Caco-2 (cell line): ENCODE measurements at places on chromosomes 2 and 18.

GRCh38 chr2:84832772-84833461, 48.0 kb downstream of the TRABD2A start:
- DNase-seq = no peak

GRCh38 chr2:226943862-226944620, 108.2 kb downstream of the RHBDD1 start:
- DNase-seq = no peak

GRCh38 chr2:234597576-234597861, 100.6 kb upstream of the ARL4C start:
- no peak for DNase-seq

DNA sequence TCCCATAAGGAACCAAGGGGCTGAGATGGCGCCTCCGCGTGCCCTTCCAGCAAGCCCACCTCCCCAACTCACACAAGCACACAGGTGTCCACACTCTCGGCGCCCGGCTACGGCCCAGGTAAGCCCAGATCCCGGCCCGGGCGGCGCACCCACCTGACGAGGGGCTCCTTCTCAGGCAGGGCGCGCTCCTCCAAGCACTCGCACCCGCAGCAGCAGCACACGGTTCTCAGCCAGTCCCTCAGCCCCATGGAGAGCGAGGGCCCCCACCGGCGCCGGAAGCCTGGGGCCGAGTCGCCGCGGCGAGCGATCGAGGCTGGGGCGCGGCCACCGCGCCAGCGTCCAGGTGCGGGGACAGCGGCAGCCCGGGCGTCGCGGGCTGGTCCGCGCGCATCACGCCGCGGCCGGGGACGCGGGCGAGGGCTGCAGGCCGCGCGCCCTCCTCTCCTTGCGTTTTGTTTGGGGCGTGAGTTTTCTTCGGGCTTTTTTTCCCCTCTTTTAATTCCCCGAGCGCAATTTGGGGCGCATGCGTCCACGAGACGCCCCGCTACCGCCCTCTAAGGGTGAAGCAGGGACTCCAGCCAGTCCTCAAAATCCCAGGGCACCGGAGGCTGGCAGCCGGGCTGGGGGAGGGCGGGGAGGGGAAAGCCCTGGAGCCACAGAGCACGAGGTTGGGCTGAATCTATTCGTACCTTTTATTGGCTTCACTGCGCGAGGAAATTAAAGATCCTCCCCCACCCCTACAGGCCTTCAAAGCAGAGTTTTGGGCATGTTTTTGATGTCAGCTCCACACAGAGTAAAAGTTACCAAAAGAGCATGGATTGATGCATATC, at the start of gene MREG:
MREG (minus strand) TSS at position 472 of the 830 bp plus-strand sequence; CDS start at position 248, 224 bp downstream.
- peak; percentile 87 for DNase-seq

- no peak for DNase-seq
Observed at GRCh38 chr2:101717071-101717845, 19.8 kb downstream of the MAP4K4 start.

DNA sequence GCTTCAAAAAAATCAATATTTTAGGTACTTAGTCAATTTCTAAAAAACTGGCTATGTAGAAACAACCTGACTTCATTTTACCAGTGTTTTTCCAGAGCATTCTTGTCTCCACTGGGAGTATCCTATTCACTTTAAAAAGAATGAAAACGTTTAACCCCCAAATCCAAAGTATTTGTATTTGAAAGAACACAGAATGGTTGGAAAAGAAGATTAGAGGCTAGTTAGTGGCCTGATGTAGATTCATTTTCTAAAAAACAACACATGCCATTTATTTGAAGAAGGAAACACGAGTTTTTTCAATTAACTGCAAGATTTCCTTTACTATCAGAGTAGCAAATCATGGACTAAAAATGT, 74.6 kb downstream of the PLEKHM3 start:
- DNase-seq = no peak

DNA sequence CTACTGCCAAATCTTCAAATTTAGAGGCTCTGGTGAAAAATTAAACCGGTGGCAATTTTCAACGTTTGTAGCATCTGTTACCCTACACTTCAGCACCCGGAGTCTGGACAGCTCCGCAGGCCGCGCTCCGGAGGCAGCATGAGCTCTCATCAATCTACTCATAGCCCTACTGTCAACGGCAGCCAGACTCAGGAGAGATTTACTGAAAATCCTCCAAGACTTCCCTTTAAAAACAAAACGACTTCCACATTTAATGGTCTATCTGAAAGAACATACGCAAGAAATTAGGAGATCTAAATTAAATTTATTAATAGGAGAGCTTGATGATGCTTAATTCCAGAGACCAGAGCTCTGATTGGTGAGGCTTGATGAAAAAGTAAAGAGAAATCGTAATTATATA, 970 bp upstream of the ADCYAP1 start:
- peak; percentile 79 for DNase-seq

DNA sequence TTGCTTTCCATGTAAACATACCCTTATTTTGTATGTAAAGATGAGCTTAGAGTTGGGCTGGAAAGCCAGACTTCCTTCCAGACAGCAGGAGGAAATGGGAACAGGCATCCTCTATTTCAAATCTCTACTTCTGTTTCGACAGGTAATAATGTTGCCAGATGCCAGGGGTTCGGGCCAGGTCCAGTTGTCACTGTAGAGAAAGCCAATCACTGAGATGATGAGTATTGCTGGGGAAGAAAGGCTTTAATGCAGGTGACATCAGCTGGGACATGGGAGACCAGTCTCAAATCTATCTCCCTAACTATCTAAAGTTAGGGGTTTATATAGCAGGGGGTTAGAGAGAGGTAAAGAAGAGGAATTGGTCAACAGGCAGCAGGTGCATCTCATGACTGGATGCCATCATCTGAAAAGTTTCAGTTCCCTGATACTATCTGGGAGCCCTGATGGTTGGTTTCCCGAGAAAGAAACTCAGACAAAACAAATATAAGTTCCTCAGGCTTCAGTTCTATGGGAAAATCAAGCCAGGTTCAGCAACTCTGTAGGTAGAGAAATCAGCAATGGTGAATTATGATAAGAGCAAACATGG, 9.3 kb upstream of the MTCL1 start:
- DNase-seq = no peak

- DNase-seq = no peak
Observed at GRCh38 chr2:9154061-9154460, 52.6 kb upstream of the ASAP2 start.

DNA sequence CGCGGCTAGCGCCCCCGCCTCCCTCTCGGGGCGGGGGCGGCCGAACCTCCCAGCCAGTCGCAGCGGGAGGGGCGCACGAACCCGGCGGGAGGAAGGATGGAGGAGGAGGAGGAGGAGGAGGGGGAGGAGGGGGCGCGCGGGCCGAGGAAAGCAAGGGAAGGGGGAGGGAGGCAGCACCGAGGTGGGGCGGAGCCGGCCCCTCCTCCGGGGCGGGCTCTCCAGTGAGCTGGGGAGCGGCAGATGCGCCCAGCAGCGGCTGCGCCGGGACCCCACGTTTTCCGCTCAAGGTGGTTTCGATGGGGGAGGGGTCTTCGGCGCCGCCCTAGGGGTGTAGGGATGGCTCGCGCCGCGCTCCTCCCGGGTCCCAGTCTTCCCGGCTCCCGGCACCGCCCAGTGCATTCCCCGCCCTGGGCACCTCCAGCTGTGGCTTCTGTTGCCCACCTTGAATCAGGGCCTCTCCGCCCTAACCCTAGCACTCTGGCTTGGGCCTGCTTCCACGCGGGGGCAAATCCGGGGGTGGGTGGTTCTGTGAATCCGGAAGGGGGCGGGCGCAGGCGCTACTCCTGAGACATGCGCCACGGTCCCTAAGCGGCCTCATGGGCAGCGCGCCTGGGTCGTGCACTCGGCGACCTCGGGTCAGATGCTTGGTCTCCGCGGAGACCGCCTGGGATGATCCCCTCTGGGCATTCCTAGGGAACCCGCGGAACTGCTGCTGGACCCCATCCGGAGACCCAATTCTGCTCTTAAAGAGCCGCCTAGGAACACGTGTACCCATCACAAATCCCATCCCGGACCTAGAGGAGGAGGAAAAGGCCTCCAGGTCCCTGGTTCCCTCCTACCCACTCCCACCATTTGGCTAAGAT, at the start of gene FBXO41:
FBXO41 (minus strand) TSS at position 183 of the 863 bp plus-strand sequence. CDS start 14,848 bp downstream, outside the sequence.
- peak; percentile 58 for DNase-seq

- DNase-seq = no peak
Observed at GRCh38 chr2:109028738-109029489, 39.9 kb upstream of the EDAR start.

DNA sequence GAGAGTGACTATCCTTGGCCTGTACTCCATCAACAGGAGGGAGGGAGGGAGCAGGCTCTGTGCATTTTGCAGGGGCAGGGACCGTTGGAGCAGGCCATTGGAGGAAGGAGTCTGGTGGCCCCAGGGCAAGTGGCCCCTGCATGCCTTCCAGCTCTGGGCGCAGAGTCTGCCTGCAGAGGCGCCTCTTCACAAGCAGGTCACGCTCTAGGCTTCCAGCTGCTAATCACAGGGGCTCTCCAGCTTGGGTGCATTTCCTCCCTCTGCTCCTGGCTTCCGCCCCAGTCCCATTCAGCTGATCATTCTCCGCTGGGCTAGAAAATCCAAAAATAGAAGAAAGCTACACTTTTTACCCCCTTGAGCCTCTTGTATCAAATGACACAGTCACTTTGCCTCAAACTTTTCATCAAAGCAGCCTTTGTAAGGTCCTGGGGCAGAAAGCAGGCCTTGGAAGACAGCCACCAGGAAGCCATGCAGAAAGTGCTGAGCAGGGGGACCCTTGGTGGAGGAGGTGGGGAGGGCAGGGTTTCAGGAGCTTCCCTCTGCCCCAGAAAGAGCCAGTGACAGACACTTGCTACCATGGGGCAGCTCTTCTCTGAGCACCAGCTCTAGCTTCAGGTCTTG, 11.3 kb downstream of the TMEM247 start:
- no peak for DNase-seq

GRCh38 chr2:61425605-61426155, 45.2 kb downstream of the USP34 start:
- no peak for DNase-seq

DNA sequence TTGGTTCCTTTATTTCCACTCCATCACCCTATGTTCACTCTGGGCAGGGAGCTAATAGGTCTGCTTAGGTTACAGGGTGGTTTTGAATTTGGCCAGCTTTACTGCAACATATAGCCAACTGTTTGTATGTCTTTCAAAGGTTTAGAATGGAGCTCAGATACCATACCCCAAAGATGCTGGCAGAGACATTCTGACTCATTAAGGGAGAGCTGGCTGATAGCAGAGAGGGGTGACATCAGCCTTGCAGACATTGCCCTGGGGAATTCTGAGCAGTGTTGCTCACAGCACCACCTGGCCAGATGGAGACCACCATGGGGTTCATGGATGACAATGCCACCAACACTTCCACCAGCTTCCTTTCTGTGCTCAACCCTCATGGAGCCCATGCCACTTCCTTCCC, 2.1 kb downstream of the PROKR1 start:
- no peak for DNase-seq

DNA sequence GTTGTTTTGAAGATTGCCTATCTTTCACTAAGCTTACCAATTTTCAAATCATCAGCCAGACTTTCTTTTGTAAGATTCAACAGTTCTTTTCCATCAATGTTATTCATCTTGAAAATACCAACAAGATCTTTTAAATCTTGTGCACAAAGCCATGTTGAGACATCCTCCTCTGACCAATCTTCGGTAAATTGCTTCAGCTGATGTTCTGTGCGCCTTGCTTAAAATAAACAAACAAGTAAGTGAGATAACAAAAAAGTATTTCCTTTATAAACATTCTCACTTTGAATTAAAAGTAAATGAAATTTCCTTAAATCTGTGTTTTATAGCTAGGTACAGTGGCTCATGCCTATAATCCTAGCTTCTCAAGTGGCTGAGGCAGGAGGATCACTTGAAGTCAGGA, 30.3 kb downstream of the WDSUB1 start:
- DNase-seq = no peak

DNA sequence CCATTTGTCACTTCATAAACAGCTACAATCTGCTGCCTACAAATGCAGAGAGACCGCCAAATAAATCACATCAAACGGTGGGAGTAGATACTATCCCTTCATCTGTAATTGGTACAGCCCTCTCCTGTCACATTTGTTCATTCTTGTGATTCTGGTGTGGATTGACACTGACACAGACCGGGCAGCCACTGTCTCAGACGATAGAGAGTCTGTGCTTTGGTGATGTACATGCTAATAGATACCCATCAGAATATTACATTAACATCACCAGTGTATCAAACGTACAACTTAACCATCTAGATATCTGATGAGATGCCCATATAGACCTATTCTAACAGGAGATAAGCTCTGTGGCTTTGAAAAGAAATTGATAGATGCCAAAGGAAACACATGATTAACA, 419.7 kb upstream of the ZEB2 start:
- DNase-seq = no peak

GRCh38 chr2:42172566-42172965, 3.4 kb downstream of the EML4 start:
- no peak for DNase-seq

DNA sequence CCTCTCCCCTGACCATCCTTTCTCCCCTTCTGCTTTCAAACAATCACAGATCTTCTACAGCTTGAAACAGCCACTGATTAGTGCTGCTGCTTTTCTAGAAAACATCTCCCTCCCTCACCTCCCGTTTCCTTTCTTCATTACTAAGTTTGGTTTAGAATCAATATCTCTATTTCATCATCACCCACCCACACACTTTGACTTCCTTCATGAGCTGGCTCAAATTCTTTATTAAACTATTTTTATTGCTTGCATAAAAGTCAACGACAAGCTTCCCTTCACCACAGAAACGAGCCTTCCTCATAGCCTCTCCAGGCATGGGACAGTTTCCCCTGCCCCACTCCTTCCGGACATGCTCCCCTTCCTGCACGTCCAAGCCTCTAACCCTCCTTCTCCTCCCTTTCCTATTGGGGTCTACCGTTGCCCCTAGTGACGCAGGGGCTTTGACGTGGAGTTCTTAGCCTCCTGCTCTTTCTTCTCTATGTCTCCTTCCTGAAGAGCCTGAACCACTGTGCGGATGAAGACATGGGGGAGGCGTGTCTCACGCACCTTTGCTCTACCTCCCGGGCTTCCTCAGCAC, 172.0 kb downstream of the AFF3 start:
- no peak for DNase-seq

DNA sequence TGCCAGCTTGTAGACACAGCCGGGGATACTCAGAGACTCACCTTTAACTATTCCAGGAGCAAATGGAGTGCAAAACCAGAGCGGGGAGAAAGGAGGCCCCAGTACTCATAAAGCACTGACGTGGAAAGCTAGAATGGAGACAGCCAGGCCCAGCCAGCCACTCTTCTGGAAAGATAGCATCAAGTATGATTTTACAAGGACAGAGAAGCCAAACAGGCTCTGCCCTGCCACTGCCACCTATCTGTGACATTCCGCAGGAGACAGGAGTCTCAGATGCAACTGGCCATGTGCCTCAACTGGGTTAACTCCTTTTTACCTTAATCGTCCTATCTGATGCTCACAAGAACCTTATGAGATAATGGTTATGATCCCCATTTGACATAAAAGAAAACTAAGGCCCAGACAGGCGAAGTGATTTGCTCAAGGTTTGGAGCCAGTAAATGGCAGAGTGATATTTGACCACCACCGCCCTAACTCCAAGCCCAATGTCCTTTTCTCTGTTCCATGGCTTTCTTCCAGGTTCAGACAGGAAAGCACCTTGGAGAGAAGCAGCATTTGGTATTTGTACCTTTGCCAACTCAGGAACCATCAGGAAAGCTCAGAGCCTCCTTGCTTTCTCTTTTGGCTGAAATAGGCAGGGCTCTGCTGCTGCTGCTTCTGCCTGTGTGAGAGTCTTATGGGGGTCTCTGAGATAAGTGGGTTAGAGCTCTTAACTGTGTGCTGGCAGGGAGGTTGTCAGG, 15.6 kb downstream of the KIF3C start:
- no peak for DNase-seq

- DNase-seq = no peak
Observed at GRCh38 chr18:13318731-13319501, 100.4 kb downstream of the LDLRAD4 start.

GRCh38 chr2:216183462-216183861, 74.3 kb downstream of the XRCC5 start:
- no peak for DNase-seq

- no peak for DNase-seq
Observed at GRCh38 chr18:39681061-39681460, 2115.5 kb upstream of the CELF4 start.
